ENCODE measurements at places on chromosomes 6 and 20.
A peak's percentile ranks its signal among the peaks of the same experiment; 100 is the strongest.

- no peak for DNase-seq
Observed at GRCh38 chr6:121548131-121548530, 112.7 kb downstream of the GJA1 start.

DNA sequence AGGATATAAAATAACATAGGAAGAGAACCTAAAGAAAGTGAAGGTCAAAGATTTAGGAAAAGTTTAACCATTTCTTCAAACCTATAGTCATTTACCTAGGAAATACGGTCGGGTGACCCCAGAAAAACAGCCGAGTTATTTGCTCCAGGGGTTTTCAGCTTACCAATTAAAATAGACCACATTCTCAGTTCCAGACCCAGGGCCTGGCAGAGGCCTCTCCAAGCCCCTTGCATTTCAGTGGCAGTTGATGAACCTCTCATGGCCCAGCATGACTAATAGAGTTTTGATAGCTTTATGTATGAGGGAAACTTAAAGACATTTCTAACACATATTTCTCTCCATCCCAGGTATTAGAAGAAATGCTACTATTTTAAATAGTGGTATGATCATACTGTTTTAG lies 113.5 kb downstream of the OGFRL1 start:
- no peak for DNase-seq

- DNase-seq = no peak
Observed at GRCh38 chr20:50911716-50912115, 19.5 kb downstream of the ADNP start.

DNA sequence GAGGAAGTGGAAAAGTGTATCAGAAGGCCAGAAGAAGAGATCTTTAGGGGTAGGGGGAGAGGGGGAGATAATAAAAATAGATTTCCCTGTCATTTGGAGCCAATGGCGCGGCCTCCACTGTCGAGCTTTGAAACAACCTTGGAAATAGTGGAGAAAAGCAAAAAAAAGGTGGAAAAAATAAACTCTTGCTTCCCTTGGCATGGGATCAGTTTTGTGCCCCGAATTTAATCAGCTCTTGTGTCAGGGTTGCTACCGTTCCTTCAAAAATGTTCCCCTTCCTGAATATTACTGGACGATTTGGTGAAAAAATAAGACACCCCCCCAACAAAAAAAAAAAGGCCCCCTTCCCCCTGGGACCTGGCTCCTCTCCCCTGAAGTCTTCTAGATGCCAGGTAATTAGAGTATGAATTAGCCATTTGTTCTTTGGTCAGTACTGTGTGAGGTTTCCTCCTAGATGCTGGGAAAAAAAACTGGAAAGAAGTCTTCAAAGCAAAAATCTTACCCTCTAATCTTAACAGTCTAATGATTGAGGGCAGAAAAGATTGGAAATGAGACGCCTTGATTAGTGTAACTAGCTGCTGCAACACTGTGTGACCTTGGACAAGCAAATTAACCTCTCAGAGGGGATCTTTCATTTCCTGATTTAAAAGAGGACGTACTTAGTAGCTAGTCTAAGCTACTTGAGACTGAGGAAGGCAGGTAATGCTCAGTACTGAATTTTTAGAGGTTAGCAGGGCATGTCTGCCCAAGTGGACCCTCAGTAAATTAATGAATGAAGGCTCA lies 872 bp upstream of the RBM39 start:
- DNase-seq = peak; percentile 7

DNA sequence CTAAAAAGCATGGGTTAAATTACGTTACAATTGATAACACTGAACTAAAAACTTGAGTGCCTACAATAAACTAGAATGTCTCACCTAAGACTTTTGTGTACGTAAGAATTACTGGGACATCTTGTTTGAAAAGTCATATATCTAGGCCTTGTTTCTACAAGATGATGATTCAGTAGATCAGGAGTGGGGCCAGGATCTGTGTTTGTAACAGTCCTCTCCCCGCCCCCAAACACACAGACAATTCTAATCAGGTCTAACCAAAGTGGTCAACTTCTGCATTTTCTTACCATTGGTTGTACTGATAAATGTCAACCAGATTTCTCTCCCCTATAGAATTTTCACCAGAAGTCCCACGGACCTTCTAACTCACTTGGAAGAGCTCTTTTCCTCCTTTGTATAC lies 56.9 kb downstream of the RAMACL start:
- no peak for DNase-seq

- DNase-seq = no peak
Observed at GRCh38 chr20:52766645-52767435, 205.3 kb upstream of the TSHZ2 start.

DNA sequence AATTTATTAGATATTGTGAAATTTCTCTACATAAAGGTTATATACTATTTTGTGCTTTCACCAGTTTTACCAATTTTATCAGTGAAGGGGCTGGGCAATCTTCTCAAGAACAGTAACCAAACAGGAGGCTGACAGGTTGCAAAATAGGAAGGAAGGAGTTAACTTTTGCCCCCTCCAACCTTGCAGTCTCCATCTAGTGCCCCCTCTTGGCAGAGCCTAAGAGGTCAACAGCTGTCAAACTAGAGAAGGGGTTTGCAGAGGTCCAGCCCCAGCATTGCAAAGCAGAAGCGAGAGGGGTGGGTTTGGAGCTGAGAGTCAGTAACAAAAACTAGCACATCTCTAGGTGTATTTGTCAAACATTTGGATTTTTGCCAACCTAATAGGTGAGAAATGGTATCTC lies 391.0 kb downstream of the CDC5L start:
- no peak for DNase-seq

DNA sequence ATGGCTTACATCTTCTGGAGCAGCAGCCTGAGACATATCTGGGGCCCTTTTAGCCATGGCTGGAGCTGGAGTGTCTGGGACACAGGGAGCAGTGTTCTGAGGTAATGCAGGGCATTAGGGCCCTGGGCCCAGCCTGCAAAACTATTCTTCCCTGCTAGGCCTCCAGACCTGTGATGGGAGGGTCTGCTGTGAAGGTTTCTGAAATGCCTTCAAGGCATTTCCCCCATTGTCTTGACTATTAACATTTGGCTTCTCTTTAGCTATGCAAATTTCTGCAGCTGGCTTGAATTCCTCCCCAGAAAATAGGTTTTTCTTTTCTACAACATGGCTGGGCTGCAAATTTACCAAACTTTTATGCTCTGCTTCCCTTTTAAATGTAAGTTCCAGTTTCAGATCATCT lies 61.5 kb downstream of the EDN1 start:
- no peak for DNase-seq

GRCh38 chr6:17584241-17584803 lies 15.8 kb upstream of the FAM8A1 start:
- DNase-seq = peak; percentile 55

DNA sequence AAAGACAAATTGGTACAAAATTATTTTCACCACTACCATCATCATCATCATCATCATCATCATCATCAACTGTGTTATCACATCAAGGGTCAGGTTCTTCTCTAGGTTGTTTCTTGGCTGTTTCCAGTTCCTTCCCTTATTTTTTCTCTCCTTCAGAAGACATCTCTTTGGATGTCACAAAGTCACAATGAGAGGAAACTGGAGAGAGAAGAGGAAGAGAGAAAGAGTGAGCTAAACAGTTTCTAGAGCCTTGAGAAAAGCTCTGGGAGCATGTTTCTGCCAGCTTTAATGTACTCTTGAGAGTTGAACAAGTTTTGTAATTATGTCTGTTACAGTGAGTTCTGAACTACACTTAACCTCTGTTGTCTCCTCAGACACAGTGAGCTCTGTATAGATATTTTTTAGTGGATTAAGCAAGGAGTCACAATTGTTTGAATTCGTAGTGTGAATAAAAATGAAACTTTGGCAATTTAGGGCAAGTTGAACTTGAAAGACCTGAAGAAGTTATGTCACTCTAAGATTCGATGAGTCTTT lies 123.0 kb upstream of the AKIRIN2 start:
- no peak for DNase-seq

- no peak for DNase-seq
Observed at GRCh38 chr6:169328112-169328801, 74.6 kb upstream of the THBS2 start.

DNA sequence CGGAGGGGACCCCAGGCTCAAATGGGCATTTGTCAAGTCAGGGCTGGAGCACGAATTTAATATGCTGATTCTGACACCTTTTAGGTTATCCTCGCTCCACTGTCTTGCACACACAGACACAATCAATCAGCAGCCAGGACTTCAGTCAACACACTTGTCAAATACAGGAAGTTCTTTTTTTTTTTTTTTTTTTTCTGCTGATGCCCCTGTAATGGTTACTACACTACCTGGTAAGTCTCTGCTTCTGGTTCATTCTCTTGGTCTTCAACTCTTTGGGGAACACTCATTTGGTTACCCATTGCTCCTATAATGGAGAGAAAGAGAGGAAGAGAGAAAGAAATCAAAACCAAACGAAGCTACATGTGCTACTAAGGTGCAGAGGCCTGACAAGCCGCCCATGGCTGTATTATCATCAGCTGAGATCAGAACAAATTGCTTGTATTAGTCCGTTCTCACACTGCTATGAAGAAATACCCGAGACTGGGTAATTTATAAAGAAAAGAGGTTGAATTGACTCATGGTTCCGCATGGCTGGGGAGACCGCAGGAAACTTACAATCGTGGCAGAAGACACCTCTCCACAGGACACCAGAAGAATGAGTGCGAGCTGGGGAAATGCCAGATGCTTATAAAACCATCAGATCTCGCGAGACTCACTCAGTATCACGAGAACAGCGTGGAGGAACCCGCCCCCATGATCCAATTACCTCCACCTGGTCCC lies 11.8 kb downstream of the BCAS1 start:
- DNase-seq = no peak

GRCh38 chr6:90947184-90948064 lies 360.6 kb upstream of the MAP3K7 start:
- no peak for DNase-seq

- no peak for DNase-seq
Observed at GRCh38 chr6:143034689-143035334, 25.9 kb upstream of the AIG1 start.

GRCh38 chr6:168131464-168132415 lies 52.7 kb upstream of the FRMD1 start:
- DNase-seq = no peak

GRCh38 chr6:967701-968100 lies 274.8 kb upstream of the EXOC2 start:
- no peak for DNase-seq

DNA sequence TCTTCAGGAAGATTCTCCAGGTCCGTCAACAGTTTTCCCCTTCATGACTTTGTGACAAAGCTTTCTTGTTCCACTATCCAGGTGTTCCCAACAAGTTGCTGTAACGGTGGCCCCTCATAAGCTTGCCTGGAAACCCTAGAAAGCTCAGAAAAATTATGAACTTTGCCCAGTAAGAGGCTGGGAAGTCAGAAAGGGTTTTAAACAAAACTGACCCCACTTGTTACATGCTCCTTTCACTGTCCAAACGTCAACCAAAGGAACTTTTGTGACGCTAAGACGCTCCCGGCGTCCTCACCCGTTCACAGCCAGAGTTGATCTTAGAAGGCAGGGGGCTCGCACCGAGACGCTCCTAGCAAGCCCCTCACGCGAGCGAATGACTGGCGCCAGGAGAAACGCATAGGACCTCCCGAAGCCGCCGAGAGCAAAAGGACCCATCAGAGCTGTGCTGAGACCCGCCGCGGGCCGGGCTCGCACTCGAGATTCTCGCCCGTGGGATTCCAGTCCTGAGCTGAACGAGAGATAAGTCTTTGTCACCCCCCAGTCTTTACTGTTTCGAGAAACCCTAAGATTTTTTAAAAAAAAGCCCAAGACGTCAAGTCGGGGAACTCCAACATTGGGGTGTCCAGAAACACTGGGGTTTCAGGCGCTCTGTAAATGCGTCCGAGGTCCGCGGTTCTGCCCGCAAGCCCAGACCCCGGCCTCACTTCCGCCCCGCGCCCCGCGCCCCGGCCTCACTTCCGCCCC lies 544 bp upstream of the ACAT2 start:
- no peak for DNase-seq

DNA sequence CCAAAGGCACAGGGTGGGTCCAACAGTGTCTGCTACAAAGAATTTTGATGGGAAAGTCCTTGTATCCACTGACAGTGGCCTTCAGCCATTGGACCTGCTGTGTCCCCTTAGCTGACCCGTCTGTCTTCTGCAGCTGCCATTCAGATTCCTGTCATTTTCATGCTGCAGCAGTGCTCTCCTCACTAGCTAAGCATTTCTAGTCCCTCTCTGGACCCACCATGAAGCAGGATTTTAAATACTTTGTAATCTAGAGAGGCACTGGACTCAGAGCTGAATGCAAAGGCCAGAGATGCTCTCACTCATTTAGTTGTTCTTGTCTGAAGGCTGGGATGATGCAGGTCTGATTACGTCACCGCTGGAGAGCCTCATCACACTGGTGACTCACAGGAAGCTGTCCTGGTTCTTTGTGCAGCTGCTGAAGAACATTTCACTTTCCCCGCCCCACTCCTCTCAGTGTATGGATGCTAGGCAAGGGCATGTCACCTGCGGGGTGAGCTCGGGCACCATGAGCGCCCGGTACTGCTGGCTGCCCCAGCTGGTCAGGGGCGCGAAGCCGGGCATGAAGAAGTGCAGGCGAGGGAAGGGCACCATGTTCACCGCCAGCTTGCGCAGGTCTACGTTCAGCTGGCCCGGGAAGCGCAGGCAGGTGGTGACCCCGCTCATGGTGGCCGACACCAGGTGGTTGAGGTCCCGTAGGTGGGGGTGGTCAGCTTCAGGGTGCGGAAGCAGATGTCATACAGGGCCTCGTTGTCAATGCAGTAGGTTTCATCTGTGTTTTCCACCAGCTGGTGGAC lies 19.4 kb upstream of the TUBB2A start:
- no peak for DNase-seq

GRCh38 chr6:15368186-15368585 lies 122.3 kb downstream of the JARID2 start:
- no peak for DNase-seq

DNA sequence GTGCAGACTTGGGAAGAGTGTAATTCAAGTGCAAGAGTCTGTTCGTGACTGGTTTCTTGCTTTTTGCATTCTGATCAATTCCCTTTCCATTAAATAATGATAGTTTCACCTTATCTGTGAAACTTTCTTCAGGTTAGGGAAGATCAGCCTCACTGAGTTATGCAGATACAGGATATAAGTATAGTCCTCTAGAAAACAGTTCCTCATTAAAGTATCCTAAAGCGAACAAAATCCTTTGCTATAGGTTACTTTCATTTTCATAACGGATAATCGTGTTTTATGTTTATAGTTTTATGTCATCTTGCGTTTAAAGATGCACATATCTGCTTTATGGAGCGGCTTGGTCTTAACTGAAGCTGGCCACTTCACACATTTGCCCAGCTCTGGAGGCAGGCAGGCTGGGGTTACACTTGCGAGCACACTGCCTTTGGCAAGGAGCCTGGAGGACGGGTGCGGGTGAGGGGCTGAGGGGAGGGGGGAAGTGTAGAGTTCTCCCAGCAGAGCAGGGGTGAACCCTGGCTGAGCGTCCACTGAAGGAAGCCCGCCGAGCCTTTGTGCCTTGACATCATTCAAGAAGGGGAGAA lies 123.5 kb upstream of the IFNGR1 start:
- DNase-seq = no peak

GRCh38 chr6:80742481-80742880 lies 636.0 kb downstream of the BCKDHB start:
- DNase-seq = no peak

All from NCI-H774 (cell line).